Pons (tissue), 1 donor: ENCODE measurements at places on chromosomes 12 and 14.

- DNase-seq = no peak
Observed at GRCh38 chr12:59578254-59578653, 17.6 kb upstream of the SLC16A7 start.

- no peak for DNase-seq
Observed at GRCh38 chr14:104317975-104318557, 179.7 kb downstream of the KIF26A start.

DNA sequence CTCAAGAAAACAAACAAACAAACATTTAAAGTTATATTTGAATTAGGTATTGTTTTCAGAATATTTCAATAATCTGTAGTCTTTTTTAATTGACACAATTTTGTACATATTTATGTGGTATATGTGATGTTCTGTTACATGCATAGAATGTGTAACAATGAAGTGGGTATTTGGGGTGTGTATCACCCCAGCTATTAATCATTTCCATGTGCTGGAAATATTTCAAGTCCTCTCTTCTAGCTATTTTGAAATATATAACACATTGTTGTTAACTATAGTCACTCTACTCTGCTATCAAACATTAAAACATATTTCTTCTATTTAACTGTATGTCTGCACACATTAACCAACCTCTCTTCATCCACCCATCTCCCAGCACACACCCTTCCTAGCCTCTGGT, 32.0 kb upstream of the SIX1 start:
- no peak for DNase-seq

DNA sequence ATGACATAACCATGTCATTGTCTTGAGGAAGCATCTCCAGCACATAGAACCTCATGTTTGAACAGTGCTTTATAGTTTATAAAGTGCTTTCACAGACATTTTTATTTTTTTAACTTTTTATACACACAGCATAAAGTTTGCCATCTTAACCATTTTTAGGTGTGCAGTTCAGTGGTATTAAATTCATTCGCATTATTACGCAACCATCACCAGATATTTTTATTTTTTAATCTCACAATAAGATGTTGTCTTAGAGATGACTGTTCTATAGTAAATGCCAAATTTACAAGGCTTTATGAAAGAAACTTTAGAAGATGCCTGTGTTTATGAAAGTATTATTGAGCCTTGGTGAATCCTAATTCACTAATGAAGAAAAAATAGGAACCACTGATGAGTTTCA, 19.9 kb downstream of the CYP46A1 start:
- no peak for DNase-seq

DNA sequence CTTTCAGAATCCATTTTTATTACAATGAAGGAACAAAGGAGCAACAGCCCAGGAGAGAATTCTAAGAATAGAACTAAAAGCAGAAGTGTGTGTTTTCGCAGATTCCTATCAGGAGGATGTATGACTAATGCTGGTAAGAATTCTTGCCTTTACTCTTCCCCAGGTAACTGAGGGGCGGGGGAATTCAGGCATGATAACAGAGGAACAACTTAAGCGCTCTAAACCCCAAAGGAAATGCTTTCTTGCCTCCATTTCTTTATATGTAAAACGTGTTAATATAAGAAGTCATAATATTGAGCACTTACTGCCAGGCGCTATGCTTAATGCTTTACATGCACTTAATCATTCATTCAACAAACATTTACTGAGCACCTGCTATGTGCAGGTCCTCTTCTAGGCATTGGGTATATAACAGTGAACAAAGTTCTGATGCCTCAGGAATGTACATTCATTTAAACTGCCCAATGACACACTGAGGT, 4.5 kb downstream of the HCAR1 start:
- peak; percentile 45 for DNase-seq

- DNase-seq = no peak
Observed at GRCh38 chr12:873954-874353, 75.5 kb downstream of the RAD52 start.

- no peak for DNase-seq
Observed at GRCh38 chr12:112524676-112525425, 106.1 kb downstream of the PTPN11 start.

GRCh38 chr12:32273063-32273522, 126.3 kb upstream of the FGD4 start:
- no peak for DNase-seq
